ENCODE measurements at places on chromosomes 5 and 9. TPM values are rescaled to one million over a fixed set of nuclear protein-coding genes. Genes with fewer than 3 reads are reported as not detected.
A peak's percentile ranks its signal among the peaks of the same experiment; 100 is the strongest.

TAF11L5 gene
- not detected for total RNA-seq

DNA sequence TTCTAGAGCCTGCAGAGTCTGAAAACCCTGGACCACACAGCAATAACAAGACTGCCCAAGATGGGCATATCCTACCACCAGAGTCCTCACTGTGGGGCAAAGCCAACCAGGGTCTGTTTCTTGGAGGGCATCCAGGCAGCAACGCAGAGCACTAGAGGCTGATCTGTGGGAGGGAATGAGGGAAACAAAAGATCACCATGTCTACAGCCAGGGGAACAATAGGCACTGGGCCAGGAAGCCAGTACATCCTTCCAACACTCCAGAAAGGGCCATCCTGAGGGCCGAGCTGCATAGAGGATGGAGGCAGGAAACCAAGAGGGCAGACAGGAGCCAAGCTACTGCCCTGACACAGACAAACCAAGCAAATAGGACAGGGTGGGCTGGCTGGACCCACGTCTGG lies 416.1 kb upstream of the IRX4 start:
- H3K27me3 ChIP-seq = no peaks in the 10 kb centered on the region
- no peak overlapping the region for H3K4me3 ChIP-seq
- H3K4me1 ChIP-seq = no peaks in the 10 kb centered on the region
- DNase-seq = no peak
- H3K36me3 ChIP-seq = no peaks in the 10 kb centered on the region
- no peak overlapping the region for H3K27ac ChIP-seq

TMC1 gene
- not detected for total RNA-seq

TPPP gene
- 14.3 TPM for total RNA-seq

GRCh38 chr5:16549491-16550206 lies 67.1 kb downstream of the RETREG1 start:
- H3K4me1 ChIP-seq = no peaks in the 10 kb centered on the region
- no peaks in the 10 kb centered on the region for H3K27me3 ChIP-seq
- H3K27ac ChIP-seq = no peak overlapping the region

- H3K27ac ChIP-seq = no peak overlapping the region
- DNase-seq = no peak
- H3K4me1 ChIP-seq = no peaks in the 10 kb centered on the region
- no peaks in the 10 kb centered on the region for H3K27me3 ChIP-seq
Measured at GRCh38 chr5:180133971-180134508, 62.5 kb upstream of the RNF130 start.

- no peak overlapping the region for H3K4me3 ChIP-seq
- no peaks in the 10 kb centered on the region for H3K36me3 ChIP-seq
- no peak for DNase-seq
- no peaks in the 10 kb centered on the region for H3K27me3 ChIP-seq
- H3K4me1 ChIP-seq = peaks cover 15% of the 10 kb centered on the region
Measured at GRCh38 chr5:157528036-157528632, 47.4 kb downstream of the ADAM19 start.

DNA sequence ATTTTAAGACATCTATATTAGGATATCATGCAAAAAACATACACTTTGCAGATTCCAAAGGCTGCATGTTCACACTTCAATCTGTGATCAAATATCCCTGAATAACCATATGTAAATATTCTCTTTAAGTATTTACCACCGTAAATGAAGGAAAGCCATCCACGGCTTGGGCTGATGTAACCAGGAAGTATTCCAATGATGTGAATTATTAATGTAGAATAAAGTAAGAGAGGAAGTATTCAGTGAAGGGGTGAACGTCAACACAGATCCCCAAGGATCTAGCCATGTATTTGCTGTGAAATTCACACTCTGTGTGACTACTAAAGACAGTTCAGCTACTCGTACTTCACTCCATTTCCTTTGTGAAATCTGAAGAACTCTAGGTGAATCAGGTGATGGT lies 75.2 kb downstream of the CDH6 start:
- H3K27ac ChIP-seq = no peak overlapping the region
- H3K36me3 ChIP-seq = no peaks in the 10 kb centered on the region
- no peak overlapping the region for H3K4me3 ChIP-seq
- DNase-seq = no peak

FNIP1 gene
- total RNA-seq = 39.6 TPM

GRCh38 chr5:159319832-159320231 lies 10.5 kb downstream of the IL12B start:
- H3K36me3 ChIP-seq = no peaks in the 10 kb centered on the region
- H3K27ac ChIP-seq = no peak overlapping the region
- H3K4me1 ChIP-seq = no peaks in the 10 kb centered on the region
- DNase-seq = no peak
- no peak overlapping the region for H3K4me3 ChIP-seq

DNA sequence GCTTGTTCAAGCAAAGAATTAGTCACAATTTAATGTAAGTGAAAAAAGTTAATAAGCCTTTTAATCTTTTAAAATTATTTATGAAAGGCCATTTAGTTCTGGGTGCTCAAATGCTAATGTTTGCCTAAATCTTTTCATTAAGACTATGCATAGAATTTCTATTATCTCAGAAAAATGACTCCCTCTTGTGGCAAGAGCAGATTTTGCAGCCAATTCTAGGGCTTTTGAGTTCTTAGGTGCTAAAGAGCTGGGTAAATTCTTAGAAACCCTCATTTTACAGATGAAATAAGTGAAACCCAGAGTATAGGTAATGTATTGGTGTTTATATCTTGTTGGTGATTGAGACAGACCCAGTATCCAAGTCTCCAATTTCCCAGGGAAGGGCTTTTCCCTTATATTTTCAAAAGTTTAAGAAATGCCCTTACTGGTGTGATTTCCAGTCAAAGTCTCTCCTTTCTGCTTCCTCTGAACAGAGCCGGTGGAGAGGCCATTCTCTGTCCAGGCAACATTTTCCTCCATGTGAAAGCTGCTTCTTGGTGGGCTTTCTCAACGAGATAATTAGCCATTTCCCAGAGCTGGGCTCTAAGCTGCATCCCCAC lies 24.1 kb upstream of the PCSK5 start:
- H3K27me3 ChIP-seq = no peaks in the 10 kb centered on the region
- no peaks in the 10 kb centered on the region for H3K4me1 ChIP-seq
- DNase-seq = no peak
- no peaks in the 10 kb centered on the region for H3K36me3 ChIP-seq
- no peak overlapping the region for H3K4me3 ChIP-seq

DNA sequence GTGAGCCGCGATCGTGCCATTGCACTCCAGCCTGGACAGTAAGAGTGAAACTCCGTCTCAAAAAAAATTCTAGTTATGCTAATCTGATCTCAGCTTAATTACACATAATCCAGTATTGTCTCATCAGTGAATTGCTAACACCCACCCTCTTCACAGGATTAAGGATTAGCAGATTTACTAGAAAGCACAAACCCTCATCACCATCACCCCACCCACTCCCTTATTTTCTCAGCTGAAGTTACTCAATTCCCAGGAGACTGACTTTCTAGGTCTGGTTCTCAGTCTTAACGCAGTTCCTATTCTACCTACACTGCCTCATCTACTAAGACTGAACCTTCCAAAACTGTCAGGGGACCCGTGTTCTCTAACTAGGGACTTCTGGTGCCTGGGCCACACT lies 9.0 kb downstream of the TOR1B start:
- no peak overlapping the region for H3K27ac ChIP-seq
- DNase-seq = no peak
- no peaks in the 10 kb centered on the region for H3K27me3 ChIP-seq
- peaks cover 90% of the 10 kb centered on the region for H3K36me3 ChIP-seq
- no peaks in the 10 kb centered on the region for H3K4me1 ChIP-seq
- no peak overlapping the region for H3K4me3 ChIP-seq

DNA sequence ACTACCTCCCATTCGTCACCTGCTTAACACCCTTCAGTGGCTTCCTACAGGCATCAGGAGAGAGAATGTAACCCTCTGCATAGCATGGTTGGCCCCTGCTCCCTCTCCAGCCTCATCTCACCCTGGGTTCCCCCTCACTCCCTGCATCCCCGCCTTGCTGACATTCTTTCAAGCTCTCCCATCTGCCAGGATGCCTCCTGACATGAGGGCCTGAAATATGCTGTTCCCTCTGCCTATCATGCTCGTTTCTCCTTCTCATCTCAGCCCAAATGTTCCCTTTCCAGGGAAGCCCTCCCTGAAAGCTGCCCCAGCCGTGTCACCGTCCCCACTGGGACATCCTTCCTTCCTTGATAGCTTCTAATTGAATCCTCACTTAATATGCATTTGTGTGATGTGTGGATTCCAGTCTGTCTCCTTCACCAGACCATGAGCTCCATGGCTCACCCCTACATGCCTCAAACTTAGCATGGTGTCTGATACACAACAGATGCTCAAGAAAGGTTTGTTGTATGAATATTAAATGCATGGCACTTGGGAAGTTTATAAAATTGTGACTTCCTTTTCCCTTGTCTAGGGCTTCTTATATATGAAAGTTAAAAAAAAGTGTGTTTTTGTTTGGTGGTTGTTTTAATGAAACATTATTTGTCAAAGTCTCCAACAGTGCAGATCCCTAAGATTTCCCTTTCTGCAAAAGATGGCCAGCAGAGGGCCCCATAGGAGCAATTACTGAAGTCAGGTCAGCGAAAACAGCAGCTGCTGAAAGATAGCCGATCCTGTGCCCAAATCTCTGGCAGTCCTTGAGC lies 7.3 kb upstream of the C5orf58 start:
- no peaks in the 10 kb centered on the region for H3K36me3 ChIP-seq
- H3K4me3 ChIP-seq = no peak overlapping the region
- peaks cover 6% of the 10 kb centered on the region for H3K4me1 ChIP-seq
- H3K27me3 ChIP-seq = no peaks in the 10 kb centered on the region

DNA sequence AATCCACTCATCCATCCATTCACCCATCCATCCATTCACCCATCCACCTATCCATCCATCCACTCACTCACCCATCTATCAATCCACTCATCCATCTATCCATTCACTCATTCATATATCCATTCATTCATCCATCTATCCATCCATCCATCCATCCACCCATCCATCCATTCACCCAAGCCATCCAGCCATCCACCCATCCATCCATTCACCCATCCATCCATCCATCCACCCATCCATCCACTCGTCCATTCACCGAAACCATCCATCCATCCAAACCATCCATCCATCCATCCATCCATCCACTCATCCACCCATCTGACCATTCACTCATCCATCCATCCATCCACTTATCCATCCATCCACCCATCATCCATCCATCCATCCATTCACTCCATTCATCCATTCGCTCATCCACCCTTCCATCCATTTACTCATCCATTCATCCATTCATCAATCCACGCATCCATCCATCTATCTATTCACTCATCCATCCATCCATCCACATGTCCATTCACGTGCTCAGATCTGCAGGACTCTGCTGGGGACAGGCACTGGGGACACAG lies 6.6 kb downstream of the SLC9A3 start:
- H3K4me3 ChIP-seq = no peak overlapping the region
- H3K4me1 ChIP-seq = peaks cover under 1% of the 10 kb centered on the region
- DNase-seq = no peak
- H3K36me3 ChIP-seq = no peaks in the 10 kb centered on the region
- H3K27ac ChIP-seq = no peak overlapping the region
- H3K27me3 ChIP-seq = no peaks in the 10 kb centered on the region

- H3K4me3 ChIP-seq = no peak overlapping the region
- H3K4me1 ChIP-seq = peaks cover 16% of the 10 kb centered on the region
- H3K27ac ChIP-seq = no peak overlapping the region
- DNase-seq = no peak
- no peaks in the 10 kb centered on the region for H3K27me3 ChIP-seq
Measured at GRCh38 chr9:99054581-99054980, 50.3 kb upstream of the TGFBR1 start.

CNTFR gene
- total RNA-seq = not detected

GZMA gene
- 4.1 TPM for total RNA-seq

DNA sequence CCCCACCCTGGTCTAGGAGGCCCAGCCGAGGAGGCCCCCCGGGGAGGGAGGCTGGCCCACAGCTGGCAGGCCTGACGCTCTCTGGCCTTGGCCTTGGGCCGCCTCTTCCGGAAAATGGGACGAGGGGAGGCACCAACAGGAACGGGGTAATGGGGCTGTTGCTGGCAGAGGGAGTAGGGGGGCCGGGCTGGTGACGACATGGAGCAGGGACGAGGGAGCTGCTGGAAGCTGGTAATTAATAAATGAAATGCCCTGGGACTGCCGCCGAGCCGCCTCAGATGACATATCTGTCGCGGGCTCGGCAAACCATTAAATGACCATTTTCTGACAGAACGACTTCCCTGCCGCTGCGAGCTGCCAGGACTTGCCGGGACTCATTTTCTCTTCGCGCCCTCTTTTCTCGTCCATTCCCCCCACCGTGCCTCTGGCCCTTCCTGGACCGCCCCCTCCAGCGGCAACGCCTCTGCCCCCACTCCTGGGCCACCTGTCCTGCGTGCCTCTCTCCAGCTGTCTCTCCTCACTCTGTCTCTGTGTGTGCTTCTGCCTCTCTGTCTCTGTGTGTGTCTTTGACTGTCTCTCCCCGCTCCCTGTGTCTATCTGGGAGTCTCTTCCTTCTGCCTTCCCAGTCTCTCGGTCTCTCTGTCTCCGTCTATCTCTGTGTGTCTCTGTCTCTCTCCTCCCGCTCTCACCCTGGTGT lies 215.7 kb downstream of the PAX5 start:
- peak overlapping the region; percentile 34 for H3K4me3 ChIP-seq
- no peaks in the 10 kb centered on the region for H3K36me3 ChIP-seq
- peaks cover 14% of the 10 kb centered on the region for H3K4me1 ChIP-seq
- H3K27me3 ChIP-seq = peaks cover 7% of the 10 kb centered on the region
- no peak overlapping the region for H3K27ac ChIP-seq
- DNase-seq = no peak

- peaks cover 4% of the 10 kb centered on the region for H3K4me1 ChIP-seq
- no peak overlapping the region for H3K4me3 ChIP-seq
- peak overlapping the region; percentile 83 for H3K27ac ChIP-seq
- no peaks in the 10 kb centered on the region for H3K36me3 ChIP-seq
- no peak for DNase-seq
Measured at GRCh38 chr5:148978370-148979082, 84.3 kb downstream of the SH3TC2 start.

GRCh38 chr9:101468116-101468515 lies 32.5 kb upstream of the ALDOB start:
- H3K27me3 ChIP-seq = no peaks in the 10 kb centered on the region
- no peak overlapping the region for H3K27ac ChIP-seq
- no peak for DNase-seq
- H3K36me3 ChIP-seq = no peaks in the 10 kb centered on the region
- no peaks in the 10 kb centered on the region for H3K4me1 ChIP-seq
